ENCODE measurements at places on chromosomes 2 and 18.

DNA sequence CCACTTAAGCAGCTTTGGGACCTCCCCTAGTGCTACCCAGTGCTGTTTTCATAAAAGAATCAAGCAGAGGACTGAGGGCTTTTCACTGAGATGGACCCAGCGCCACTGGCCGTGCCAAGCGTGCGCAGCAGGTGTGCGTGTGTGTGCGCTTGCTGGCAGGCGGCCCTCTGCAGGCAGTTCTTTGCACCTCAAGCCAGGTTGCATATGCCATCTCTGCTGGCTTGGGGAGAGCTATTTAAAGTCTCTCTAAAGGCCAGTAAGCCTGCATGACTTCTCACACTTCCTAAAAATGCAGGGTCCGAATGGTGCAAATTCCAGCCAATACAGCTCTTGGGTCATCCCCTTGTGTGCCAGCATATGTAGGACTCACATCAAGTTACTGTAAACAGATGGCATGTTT lies 255.5 kb downstream of the RNF152 start:
- DNase-seq: no peak

- DNase-seq: no peak
These were observed 122.9 kb downstream of the EPB41L3 start for GRCh38 chr18:5420906-5421305.

- DNase-seq: no peak
These were observed 41.9 kb upstream of the TANC1 start for GRCh38 chr2:158926478-158926948.

DNA sequence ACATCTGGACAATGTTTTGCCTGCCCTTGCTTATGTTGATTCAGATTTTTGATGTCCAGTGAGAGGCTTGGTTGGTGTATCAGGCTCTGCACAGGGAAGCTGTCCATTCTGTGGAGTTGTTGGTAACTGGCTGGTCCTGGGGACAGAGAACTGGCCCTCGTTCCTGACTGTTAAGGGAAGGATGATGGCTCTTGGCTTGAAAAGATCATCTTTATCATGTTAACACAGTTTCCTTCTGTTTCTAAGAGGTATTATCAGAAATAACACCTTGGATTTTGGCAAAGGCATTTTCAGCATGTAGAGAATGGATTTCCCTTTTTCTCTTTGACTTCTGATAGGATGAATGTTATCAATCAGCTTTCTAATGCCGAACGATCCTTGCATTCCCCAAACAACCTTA lies 19.3 kb downstream of the STK25 start:
- no peak for DNase-seq

- DNase-seq: no peak
These were observed 88.0 kb upstream of the SETBP1 start for GRCh38 chr18:44592639-44593038.

DNA sequence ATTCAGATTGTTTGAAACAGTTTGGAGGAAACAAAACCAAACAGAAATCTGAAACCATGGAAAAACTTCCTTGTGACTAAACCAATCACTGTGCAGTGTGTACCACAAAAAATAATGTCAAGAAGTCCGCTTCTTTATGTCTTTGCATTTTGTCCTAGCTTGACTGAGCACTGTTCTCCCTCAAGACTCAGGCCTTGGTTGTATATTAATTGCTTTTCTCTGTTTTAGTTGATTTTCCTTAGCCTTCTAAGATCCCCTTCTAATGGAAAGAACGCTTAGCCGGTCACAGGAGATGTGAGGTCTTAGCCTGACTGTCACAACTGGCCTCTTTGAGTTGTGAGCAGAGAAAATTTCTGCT lies 56.6 kb downstream of the LCLAT1 start:
- no peak for DNase-seq

GRCh38 chr2:55707751-55708150 lies 14.1 kb upstream of the PNPT1 start:
- no peak for DNase-seq

GRCh38 chr2:192195548-192196418 lies 1.1 kb upstream of the TMEFF2 start:
- DNase-seq: no peak

GRCh38 chr18:62458868-62459716 lies 63.7 kb upstream of the ZCCHC2 start:
- DNase-seq: no peak

- no peak for DNase-seq
These were observed 879.2 kb upstream of the ZEB2 start for GRCh38 chr2:145399131-145399530.

Data from activated CD4-positive, alpha-beta T cell treated with anti-CD3 and anti-CD28 coated beads, Interleukin-2, amount 50 U/mL, for 4 hours (primary cell).